Stimulated activated CD4-positive, alpha-beta T cell treated with anti-CD3 and anti-CD28 coated beads, TNF-alpha, amount 100 ng/mL, for 1 hour (primary cell): ENCODE measurements at places on chromosomes 16 and 17.

- DNase-seq: no peak
These were observed 247.3 kb downstream of the GRIN2A start for GRCh38 chr16:9934723-9935508.

- no peak for DNase-seq
These were observed 159.9 kb downstream of the FTO start for GRCh38 chr16:53863861-53864260.

DNA sequence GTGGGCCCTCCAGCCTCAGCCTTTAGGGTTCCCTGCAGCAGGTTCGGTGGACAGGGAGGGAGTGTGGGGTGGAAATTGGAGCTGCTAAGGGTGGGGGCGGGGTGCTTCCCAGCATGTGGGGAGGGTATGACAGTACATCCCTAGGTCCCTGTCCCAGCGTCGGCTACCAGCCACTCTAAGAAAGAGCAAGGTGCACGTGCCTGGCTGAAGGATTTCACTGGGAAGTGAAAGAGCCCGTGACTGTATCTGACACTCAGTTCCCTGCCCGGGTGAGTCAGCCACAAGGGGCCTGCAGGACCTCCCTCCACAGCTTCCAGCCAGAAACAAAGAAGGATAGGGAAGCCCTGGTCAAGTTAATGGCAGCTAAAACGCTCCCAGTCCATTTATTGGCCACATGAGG is 4.1 kb downstream of the SNRNP25 start:
- DNase-seq: no peak

DNA sequence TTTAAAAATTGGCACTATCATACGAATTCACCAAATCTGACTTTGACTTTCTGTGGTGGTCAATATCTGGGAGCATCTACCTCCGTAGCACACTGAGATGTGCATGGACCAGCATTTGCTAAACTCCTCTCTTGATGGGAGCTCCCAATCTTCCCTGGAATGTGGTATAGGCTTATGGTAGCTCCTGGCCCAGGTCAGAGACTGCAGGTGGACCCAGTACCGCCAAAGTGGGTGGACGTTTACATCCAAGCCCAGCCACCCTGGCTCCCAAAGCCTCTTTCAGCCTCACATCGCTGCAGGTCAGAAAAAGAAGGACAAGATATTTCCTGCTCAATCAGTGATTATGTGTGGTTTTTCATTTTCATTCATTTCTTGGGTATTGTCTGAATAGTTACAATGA is 43.1 kb upstream of the NKD1 start:
- no peak for DNase-seq

GRCh38 chr17:79183293-79184158 is 108.9 kb downstream of the ENGASE start:
- DNase-seq: no peak

DNA sequence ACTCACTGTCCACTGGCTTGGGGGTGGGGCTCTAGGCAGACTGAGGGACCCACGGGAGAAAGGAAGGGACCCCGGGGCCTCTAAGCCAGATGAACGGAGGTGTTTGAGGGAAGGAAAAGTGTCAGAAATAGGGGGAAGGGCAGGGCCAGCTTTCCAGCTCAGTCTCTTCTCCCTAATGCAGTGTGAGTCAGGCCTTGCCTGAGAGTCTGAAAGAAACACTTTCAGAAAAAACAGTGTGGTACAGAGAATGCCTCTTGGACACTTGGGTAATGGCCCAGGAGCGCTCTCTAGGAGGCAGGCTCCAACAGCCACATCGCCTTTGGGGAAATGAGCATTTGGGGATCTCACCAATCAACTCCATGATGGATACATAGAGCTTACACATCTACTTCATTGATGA is 46.9 kb downstream of the NDEL1 start:
- no peak for DNase-seq

GRCh38 chr17:21573961-21574610 is 118.2 kb upstream of the KCNJ18 start:
- no peak for DNase-seq

GRCh38 chr16:10202649-10203048 is 20.4 kb upstream of the GRIN2A start:
- DNase-seq: no peak

DNA sequence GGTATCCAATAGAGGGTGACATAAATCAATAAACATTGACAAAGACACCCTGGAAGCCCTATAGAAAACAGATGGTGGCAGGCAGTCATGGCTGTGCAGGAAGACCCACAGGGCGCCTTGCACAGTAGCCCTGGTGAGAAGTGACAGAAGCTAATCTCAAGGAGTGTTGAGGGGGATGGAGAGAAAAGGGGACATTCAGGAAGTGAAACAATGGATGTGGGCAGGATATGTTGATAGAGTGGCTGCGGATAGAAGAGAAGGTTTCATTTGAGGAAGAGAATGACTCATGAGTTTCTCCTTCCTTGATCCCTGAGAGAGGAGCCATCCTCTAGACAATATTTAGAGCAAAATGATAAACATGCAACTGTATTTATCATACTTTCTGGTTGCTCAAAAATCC is 468.8 kb upstream of the HSBP1 start:
- no peak for DNase-seq

DNA sequence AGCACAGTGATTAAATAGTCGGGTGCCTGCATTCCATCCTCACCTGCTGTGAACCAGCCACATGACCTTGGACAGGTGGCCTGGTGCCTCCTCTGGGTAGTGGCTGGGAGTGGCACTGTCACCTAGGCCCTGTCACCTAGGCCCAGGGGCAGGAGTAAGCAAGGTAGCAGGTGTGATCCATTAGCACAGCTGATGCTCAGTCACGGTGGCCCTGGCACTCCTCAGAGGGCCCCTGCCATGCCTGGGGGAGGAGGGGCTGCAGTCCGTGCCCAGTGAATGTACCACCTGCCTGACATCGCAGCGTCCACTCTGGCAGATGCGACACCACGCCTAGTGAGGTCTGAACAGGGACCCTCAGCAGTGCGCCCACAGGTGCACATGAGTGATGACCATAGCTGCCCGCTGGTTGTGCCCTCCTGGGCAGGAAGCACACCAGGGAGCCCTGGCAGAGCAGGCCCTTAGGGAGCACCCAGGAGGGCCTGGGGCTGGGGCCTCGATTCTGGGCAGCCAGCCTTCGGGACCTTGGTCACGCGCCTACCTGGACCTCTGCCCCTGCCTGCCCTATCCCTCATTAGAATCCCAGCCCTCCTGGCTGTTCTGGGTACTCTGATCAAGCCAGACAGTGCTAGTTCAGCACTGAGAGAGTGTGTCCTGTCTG is 33.1 kb upstream of the CRISPLD2 start:
- DNase-seq: no peak

DNA sequence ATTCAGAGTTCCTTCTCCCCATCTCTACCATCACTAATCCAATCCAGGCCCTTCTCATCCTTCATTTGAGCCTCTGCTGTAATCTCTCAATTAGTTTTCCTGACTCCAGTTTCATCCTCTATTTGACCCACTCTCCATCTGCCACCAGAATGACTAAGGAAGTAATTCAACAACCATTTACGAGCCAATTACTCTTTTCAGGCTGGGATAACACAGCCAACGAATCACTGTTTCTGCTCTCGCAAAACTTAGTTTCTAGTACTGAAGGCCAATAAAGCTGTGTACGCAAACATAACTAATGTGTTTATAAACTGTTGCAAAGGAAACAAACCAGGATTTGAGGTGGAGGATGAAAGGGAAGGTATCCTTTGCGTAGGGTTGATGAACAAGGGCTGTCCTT is 53.7 kb downstream of the MAP2K6 start:
- DNase-seq: no peak

DNA sequence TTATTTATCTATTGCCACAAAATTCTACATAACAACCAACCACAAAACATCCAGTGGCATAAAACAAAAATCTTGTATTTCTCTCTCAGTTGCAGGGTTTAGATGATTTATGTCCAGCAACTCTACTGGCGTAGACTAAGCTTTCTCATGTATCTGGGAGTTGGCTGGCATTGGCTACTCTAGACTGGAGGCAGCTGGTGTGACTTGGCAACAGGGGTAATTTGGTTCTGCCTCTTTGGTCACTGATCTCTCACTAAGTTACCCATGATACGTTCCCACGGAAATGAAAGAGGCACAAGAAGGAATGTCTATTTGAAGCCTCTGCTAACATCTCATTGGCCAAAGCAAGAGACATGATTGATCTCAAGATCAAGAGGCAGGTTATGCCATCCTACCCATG is 144.0 kb downstream of the HS3ST3B1 start:
- no peak for DNase-seq

DNA sequence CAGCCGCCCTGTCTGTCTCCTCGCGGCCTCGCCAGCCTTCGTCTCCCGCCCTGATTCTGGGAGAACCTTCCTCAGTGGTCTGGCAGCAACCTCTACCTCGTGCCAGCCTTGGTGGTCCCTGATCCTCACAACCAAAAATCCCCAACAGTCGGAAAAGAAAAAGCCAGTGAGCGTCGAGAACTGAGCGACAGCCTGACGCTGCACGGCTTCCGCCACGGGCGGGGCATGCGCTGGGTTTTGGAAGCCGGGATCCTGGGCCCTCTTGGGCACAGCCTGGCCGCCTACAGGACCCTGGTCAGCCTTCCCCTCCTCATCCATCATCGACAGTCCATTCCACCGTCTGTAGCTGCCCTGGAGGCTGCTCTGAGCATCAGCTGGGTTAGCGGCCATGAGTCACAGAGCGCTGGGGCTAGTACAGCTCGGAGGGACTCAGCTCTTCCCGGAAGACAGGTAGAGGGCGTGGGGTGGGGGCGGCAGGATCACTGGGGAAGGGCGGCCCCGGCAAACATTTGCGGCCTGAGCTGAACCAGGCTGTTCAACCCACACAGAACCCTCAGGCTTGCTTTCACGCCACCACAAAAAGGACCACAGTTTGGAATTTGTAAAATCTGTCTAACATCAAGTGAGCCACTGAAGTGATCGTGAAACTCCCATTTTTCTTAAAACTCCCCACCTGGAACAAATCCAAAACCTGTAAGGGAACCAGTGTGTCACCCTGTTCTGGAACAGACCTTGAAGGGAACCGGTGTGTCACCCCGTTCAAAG is 55.4 kb upstream of the DOC2B start:
- no peak for DNase-seq

GRCh38 chr16:47448830-47449575 is 11.9 kb downstream of the ITFG1 start:
- no peak for DNase-seq

- DNase-seq: no peak
These were observed 20.0 kb upstream of the ZFHX3 start for GRCh38 chr16:73067671-73068540.

DNA sequence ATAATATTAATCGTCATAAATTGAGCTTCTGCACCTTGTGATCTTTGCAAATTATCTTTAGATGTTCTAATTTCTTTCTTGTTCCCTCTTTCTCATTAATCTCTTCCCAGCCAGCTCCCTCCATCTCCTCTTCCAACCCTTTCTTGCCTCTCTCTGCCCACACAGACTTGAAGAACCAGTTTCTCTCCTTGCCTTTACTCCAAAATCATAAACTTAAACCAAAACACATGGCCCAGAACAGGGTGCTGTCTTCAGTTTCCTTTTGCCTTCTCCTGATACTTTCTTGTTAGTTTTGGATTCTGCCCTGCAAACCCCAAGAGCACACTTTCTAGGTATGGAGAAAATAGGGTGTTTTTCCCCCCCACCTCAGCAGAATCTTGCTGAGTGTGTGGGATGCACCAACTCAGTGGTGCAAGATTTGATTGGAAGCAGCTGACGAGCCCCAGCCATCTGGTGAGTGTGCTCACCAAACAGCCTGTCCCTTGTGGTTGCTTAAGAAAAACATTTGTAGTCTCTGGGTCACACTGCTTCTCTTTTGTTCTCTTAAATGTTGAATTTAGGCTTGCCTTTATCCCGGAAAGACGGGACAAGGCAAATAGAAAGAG is 175.8 kb upstream of the MAF start:
- no peak for DNase-seq

- DNase-seq: no peak
These were observed 39.0 kb downstream of the HLF start for GRCh38 chr17:55303701-55304145.

GRCh38 chr16:82991966-82992675 is 365.4 kb downstream of the CDH13 start:
- no peak for DNase-seq

DNA sequence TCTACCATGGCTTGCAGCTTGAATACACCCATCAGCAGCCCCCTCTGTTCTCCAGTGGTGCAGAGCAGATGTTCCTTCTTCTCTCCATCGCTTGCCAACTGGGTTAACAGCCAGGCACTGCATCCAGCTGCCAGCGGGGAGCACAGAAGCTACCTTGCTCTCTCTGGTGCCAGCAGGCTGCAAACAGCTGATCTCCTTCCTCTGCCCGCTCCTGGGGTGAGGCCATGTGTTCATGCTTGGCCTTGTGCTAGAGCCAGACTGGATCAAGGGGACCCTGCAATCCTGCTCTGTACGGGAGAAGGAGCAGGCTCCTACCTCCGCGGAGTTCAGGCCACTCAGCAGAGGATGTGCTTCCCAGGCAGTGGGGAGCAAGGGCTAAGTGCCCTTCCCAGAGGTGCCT is 24.1 kb upstream of the ENGASE start:
- no peak for DNase-seq

GRCh38 chr16:20385844-20386832 is 18.4 kb downstream of the PDILT start:
- peak; percentile 43 for DNase-seq

GRCh38 chr17:68382582-68383085 is 74.7 kb downstream of the WIPI1 start:
- no peak for DNase-seq

DNA sequence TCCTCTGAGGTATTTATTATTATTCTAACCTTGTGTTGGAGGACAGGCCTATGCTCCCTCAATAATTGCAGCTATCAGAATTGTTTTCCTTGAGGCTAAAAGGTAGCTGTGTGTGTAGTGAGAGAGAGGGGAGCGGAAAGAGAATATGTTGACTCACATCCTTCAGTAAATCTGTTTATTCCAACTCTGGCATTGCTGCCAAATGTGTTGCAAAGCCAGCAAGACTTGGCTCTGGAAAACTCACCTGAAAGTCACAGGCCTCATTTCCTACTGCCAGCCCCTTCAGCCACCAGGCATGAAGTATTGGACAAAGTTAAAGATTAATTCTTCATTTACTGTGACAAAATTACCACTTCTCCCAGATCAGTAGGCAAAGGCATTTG is 9.6 kb downstream of the CA10 start:
- DNase-seq: no peak

GRCh38 chr17:19770985-19771735 is 23.1 kb upstream of the ALDH3A1 start:
- no peak for DNase-seq

GRCh38 chr17:13067629-13068303 is 49.9 kb upstream of the ELAC2 start:
- no peak for DNase-seq

- DNase-seq: no peak
These were observed 5.2 kb upstream of the GUCY2D start for GRCh38 chr17:7997186-7997585.

- no peak for DNase-seq
These were observed 1.3 kb downstream of the PRSS21 start for GRCh38 chr16:2818272-2818876.

DNA sequence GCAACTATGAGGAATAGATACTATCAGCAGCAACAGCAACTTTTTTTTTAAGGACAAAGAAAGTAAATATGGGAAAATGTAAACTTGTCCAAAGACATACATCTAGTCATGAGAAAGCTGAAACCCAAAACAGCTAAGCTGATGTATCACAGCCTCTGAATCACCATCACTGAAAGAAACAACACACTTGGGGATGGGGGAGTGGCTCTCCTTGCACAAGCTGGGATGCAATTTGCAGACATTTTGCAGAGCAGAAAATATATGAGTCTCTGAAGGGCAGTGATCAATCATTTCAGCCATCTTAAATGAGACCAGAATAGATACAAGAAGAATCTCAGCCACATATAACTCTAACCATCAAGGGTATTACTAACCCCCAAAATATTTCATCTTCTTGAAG is 79.1 kb downstream of the GRIN2A start:
- DNase-seq: no peak

- DNase-seq: no peak
These were observed 5.3 kb upstream of the DNAH2 start for GRCh38 chr17:7712111-7712771.
